ENCODE measurements at places on chromosomes 11 and 22.

- no peak for DNase-seq
Measured at GRCh38 chr22:24426851-24427499, 424 bp upstream of the ADORA2A start.

DNA sequence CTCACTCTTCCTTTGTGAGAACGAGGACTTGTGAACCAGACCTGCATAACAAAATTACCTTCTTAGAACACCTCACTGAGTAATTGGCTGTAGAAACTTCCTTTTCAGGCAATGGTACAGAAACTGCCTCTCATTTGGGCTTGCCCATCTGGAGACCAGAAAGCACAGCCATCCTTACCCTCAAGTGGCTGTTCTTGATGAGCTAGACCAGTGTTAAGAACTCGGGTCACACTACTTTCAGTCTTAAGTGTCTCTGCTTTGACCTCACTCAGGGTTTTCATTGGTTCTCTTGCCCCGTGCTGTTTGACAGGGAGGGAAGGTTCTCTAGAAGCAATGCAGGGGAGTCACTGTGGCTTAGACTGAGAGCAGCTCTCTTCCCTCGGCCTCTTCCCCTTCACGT is 29.3 kb downstream of the NAT10 start:
- DNase-seq = peak; percentile 55

DNA sequence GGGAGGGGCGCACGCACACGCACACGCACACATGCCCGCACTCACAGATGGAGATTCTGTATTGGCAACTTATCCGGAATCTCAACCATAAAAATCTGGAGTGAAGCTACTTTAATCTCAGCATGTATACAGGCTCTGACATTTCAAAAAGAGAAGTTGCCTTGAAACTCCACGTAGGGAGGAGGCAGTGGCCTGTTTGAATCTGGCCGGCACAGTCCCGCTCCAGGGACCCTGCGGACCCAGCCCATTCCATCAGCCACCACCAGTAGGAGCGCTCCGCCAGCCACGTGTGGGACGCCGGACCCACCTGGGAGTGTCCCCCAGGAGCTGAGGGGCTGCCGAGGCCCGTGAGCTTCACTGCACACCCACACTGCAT is 1.9 kb upstream of the SYT8 start:
- no peak for DNase-seq

GRCh38 chr11:32884770-32885384 is 7.7 kb upstream of the QSER1 start:
- no peak for DNase-seq

- DNase-seq = no peak
Measured at GRCh38 chr22:48037618-48038017, 1275.2 kb downstream of the TBC1D22A start.

DNA sequence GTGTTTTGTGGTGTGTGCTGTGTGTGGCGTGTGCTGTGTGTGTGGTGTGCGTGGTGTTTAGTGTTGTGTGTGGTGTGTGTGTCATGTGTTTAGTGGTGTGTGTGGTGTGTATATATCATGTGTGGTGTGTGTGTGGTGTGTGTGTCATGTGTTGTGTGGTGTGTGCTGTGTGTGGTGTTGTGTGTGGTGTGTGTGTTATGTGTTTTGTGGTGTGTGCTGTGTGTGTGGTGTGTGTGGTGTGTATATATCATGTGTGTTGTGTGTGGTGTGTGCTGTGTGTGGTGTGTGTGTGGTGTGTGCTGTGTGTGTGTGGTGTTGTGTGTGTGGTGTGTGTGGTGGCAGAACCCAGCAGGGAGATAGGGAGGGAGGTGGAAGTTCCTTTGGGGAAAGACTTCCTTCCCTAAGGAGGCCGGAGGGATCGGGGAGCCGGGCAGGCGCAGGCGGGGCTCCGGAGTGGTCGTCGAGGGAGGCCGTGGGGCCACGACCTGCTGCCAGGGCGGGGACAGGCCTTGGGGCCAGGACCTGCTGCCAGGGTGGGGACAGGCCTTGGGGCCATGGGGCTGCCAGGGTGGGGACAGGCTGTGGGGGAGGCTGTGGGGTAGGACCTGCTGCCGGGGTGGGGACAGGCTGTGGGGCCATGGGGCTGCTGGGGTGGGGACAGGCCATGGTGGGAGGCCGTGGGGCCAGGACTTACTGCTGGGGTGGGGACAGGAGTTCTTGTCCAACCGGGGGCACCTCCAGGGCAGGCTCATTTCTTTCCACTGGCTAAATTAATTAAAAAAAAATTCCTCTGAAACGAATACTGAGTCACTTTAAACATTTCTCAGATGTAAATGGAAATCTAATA is 15.2 kb downstream of the PIM3 start:
- DNase-seq = no peak

- DNase-seq = no peak
Measured at GRCh38 chr22:31097941-31098631, 9.3 kb downstream of the SELENOM start.

DNA sequence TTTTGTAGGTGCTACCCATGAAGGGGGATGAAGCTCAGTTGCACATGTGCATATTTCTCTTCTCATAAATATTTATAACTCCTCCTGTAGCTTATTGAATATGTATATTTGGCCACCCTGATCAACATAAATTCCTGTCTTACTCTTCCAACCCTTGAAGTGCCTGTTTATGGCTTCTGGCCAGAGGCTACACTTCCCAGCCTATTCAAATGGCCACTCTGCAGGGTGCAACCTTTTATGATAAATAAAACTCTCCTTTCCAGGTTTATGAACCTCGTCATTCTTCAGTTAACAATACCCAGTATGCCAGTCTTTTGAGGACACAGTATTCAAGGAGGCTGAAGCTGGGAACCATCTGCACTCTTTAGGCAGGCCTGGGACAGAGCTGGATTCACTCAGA is 2.6 kb upstream of the RTL6 start:
- DNase-seq = no peak

DNA sequence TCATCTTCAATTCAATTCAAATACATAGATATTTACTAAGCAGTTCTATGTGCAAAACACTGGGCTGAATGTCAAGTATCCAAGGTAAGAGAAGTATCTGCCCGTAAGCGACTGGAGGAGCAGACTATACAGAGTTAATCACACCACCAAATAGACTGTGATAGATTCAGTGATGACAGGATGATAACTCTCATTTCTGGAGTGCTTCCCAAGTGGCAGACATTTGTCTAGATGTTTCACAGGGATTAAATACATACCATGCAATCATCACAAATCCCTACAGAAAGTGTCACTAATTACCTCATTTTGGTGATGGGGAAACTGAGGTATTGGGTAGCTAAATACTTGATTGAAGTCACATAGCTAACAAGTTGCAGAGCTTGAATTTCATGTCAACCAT is 508.7 kb upstream of the TENM4 start:
- DNase-seq = no peak

GRCh38 chr11:46281371-46281831 is 3.9 kb downstream of the CREB3L1 start:
- no peak for DNase-seq

DNA sequence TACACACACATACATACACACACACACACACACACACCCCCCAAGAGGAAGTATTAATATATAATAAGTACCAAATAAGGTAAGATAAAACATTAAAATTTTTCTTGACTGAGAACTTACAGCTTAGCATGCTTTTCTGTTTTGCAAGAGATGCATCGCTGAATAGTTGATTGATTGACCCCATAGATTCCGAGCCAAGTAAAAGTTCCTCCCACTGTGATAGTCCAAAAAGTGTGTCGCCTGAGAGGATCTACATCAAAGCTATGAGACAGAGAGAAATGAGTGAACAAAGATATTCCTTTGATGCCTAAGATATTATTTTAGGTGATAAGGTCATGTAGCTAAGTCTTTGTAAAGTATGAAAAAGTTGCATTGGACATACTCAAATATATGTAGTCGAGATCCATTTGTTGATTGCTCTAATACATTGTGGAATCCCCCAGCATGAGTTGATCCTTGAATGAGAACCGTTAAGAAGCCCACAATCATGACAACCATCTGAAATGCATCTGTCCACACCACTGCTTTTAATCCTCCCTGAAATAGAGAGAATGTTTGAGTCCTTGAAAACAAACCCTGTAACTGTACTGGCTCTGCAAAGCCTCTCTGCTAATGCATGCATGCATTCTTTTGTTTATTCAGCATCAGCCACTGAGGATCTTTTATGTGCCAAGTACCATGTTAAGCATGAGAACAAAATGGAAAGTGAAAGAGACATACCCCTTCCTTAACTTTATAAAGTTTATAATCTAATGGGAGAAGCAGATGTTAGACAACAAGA is 18.3 kb downstream of the SLC5A12 start:
- no peak for DNase-seq

DNA sequence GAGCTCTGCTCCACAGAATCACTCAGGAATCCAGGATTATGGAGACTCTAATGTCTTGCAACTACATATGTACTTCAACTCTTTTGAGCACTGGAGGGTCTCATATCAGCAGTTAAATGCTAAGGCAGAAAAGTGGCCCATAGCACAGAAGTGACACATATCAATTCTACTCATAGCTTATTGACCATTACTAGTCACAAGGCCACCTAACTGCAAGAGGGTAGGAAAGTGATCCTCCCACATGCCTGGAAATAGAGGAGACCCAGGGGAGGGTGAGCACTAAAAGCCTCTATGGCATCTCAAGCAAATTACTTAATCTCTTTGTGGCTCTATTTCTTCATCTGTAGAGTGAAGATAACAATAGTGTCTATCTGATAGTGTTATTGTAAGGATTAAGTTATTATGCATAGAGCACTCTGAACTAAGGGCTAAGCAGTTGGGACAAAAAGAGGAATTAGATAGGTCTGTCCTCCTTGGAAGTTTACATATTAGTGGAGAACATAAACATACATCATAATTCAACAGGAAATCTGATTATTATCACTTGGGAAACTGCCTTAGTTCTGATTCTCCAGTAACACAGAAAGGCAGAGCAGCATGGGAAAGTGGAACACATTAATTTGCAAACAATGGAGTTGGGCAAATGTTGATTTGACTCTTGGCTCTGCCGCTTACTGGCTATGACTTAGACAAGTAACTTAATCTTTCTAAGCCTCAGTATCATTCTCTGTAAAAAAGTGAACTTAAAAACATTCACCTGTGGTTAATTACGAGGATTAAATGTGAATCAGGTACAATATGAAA is 25.1 kb upstream of the USP47 start:
- no peak for DNase-seq

GRCh38 chr11:7673724-7674434 is 579 bp upstream of the CYB5R2 start:
- DNase-seq = no peak

- DNase-seq = no peak
Measured at GRCh38 chr11:57937431-57937830, 86.2 kb upstream of the OR9Q1 start.

GRCh38 chr11:124961972-124962609 is 8.1 kb downstream of the CCDC15 start:
- DNase-seq = peak; percentile 40

- no peak for DNase-seq
Measured at GRCh38 chr11:64100360-64100759, 64.6 kb downstream of the FLRT1 start.

- DNase-seq = no peak
Measured at GRCh38 chr22:41487037-41487935, 18.4 kb downstream of the ACO2 start.

GRCh38 chr22:48181263-48181955 is 1419.0 kb downstream of the TBC1D22A start:
- DNase-seq = no peak

GRCh38 chr22:49055406-49055805 is 772.3 kb downstream of the BRD1 start:
- DNase-seq = no peak

DNA sequence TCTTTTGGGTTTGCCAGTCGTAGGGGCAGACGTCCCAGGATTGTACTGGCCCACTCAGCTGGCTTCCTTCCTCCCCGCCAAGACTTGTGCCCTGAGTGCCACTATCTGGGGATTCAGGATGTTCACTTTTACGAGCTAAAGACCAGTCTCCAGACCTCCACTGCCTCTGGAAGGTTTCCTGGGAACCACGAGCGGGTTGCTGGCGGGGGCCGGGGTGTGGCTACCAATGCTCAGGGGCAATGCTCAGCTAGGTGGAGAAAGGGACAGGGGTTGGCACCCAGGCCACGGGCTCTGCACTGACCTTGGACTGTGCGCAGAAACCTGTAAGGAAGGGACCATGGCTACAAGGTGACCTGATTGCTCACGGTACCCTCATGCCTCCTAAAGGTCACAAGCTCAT is 2.2 kb downstream of the NEFH start:
- no peak for DNase-seq

DNA sequence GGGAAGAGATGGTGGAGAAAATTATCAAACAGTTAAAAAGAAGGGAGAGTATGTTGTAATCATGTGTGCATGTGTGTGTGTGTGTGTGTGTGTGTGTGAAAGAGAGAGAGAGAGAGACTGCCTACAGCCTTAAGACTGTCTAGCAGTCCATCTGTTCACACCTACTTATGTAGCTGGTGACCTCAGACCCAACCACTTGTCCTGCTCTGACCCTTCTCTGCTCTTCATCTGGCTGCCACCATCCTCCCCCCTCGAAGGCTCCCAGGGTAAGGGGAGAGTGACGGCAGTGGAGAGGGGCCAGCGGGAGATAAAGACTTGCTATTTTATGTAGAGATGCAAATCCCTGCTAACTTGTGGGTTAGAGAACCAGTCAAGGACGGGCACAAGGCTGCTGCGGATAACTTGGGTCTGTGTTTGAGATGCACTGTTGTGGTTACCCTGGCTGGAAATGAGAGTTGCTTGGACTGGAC is 24.9 kb upstream of the GRAMD1B start:
- DNase-seq = no peak

DNA sequence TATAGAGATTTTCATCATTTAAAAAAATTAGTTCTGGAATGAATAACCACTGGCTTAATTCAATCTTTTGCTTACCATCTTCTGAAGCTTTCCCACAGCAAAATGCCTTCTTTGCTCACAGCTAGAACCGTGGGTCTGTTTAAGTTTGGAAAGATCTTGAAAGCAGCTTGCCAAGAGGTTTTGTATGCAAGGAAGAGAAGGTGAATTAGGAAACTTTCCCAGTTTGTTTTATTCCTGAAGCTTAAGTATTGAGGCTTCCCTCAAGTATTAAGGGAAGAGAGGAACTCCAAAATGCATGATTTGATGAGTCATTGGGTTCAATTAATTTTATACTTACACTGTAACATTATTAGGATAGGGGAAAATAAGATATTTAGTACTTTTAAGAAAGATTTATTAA is 1.9 kb upstream of the ARHGEF12 start:
- no peak for DNase-seq

- no peak for DNase-seq
Measured at GRCh38 chr11:45754261-45754709, 50.7 kb upstream of the SLC35C1 start.

DNA sequence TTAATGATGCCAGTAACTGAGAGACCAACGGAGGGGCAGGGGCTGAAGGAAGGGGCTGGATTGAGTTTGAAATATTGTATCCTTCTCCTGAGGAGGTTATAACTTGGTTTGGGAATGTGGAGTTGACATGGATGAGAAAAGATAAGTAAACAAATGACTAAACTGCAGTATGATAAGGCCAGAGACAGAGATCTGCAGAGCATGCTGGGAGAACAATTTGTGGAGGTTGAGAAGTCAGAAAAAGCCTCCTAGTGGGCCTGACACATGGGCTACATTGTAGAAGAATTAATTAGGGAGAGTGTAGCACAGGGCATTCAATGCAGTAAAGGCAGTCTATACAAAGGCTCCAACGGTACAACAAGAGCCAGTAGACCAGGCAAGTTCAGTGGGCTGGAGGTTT is 55.9 kb downstream of the SPON1 start:
- no peak for DNase-seq

- no peak for DNase-seq
Measured at GRCh38 chr11:108939135-108939534, 274.3 kb downstream of the DDX10 start.

- DNase-seq = no peak
Measured at GRCh38 chr11:47244448-47245350, 3.9 kb downstream of the ACP2 start.

- DNase-seq = no peak
Measured at GRCh38 chr22:39800790-39801520, 92.6 kb downstream of the ENTHD1 start.

All from GM12864 (cell line).